ENCODE measurements at places on chromosomes 6 and 20. TPM values are rescaled to one million over a fixed set of nuclear protein-coding genes. Genes with fewer than 3 reads are reported as not detected.

Gene SMPDL3A
- total RNA-seq, result 7.3 TPM

Gene SLC4A11
- 3.9 TPM for total RNA-seq

Gene CYP24A1
- total RNA-seq, result 0.73 TPM

Gene PRICKLE4
- total RNA-seq, result 3.1 TPM

Gene TUBB1
- total RNA-seq, result not detected

Gene SAMD10
- total RNA-seq, result 4.3 TPM

Gene PTCRA
- not detected for total RNA-seq

Gene MUC22
- total RNA-seq, result 0.05 TPM

Gene HLA-DRA
- not detected for total RNA-seq

Gene EPPIN
- not detected for total RNA-seq

Gene CYB5R4
- 13.6 TPM for total RNA-seq

Gene PABPC1L
- total RNA-seq, result 50.2 TPM

Gene APOM
- 0.89 TPM for total RNA-seq

Gene PKIB
- total RNA-seq, result 64.1 TPM

Gene PRL
- not detected for total RNA-seq

Gene SEC63
- total RNA-seq, result 179 TPM

Gene SLC22A1
- 3.2 TPM for total RNA-seq

Gene DEFB129
- not detected for total RNA-seq

Gene MCHR2
- total RNA-seq, result not detected

Gene HDGFL1
- not detected for total RNA-seq

Gene BMP6
- 2.8 TPM for total RNA-seq

Gene APCDD1L
- 16.4 TPM for total RNA-seq

Gene NOL7
- total RNA-seq, result 63.7 TPM

Gene PRR18
- not detected for total RNA-seq

Gene RSPH9
- total RNA-seq, result 0.55 TPM

Gene NCOA3
- total RNA-seq, result 31.0 TPM

Gene GMNN
- total RNA-seq, result 13.0 TPM

Gene CCN6
- total RNA-seq, result not detected

Gene COL9A1
- 0.11 TPM for total RNA-seq

Gene C6orf132
- 5.3 TPM for total RNA-seq

Gene MEP1A
- total RNA-seq, result not detected

Gene BTNL2
- not detected for total RNA-seq

Gene LPIN3
- 18.0 TPM for total RNA-seq

Gene GSTA3
- not detected for total RNA-seq

Gene VPS16
- 25.1 TPM for total RNA-seq

Gene OPN5
- not detected for total RNA-seq

Gene HCK
- 0.53 TPM for total RNA-seq

Gene PRPH2
- not detected for total RNA-seq

Gene C20orf144
- not detected for total RNA-seq

Gene ZSCAN31
- 1.1 TPM for total RNA-seq

Gene KIF25
- total RNA-seq, result not detected

Gene SNPH
- total RNA-seq, result 7.9 TPM

Gene LIME1
- 7.6 TPM for total RNA-seq

Gene CEP85L
- 16.3 TPM for total RNA-seq

Gene RSPH3
- total RNA-seq, result 10.2 TPM

Gene GPX5
- total RNA-seq, result 4.3 TPM

Gene HSPA12B
- not detected for total RNA-seq

Gene UBE3D
- 6.8 TPM for total RNA-seq

Gene TTK
- total RNA-seq, result 3.3 TPM

Gene MRAP2
- total RNA-seq, result 0.20 TPM

Gene PPP1R16B
- 0.41 TPM for total RNA-seq

All from astrocyte (in vitro differentiated cells and primary cell).